ENCODE measurements at places on chromosomes 1 and 21.

GRCh38 chr1:36151845-36152203 is 2.5 kb upstream of the TRAPPC3 start:
- no peak for DNase-seq

GRCh38 chr1:12165342-12165741 is 1.4 kb upstream of the TNFRSF1B start:
- no peak for DNase-seq

GRCh38 chr1:27307874-27308598 is 13.9 kb upstream of the TMEM222 start:
- DNase-seq, result no peak

DNA sequence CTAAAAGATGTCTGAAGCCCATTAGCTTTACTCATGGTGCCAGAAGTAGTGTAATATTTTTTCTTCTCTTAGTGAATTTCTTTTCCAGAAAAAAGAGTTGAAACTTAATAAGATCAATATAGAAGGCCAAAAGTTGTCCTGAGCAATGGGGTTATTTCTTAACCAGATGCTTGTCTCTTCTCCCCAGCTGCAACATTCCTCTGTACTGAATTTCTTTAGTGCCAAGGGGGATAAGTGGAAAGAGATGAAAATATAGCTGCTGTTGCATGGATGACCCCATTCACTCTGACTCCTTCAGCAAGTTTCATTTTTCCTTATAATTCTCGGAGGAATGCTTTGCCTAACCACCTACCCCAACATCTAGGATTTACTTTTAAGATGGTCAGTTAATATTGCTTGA is 675.0 kb downstream of the USP25 start:
- DNase-seq, result no peak
